Activated T-helper 1 cell treated with anti-CD3 and anti-CD28 coated beads, Interleukin-12 subunit alpha, Interleukin-12 subunit beta, Interleukin-2, Interleukin-4 antibody, amounts not matched to agents 30 ng/mL and 10 ng/mL and 1 ng/mL, durations not matched to agents 14 hours and 24 hours and 36 hours (primary cell): ENCODE measurements at places on chromosomes 4 and X. TPM values are rescaled to one million over a fixed set of nuclear protein-coding genes. Genes with fewer than 3 reads are reported as not detected.

The NUP62CL gene
- total RNA-seq: 0.54 and 1.1 TPM in 2 replicates

The MAGEC1 gene
- not detected in 2 replicates for total RNA-seq

The CXCL3 gene
- 0.18 TPM in 1 of 2 replicates, not detected in the other for total RNA-seq

The CXXC4 gene
- total RNA-seq: not detected in 2 replicates

The TMPRSS11D gene
- not detected in 2 replicates for total RNA-seq

The CDS1 gene
- not detected in 2 replicates for total RNA-seq

The RTL3 gene
- 0.07 TPM in 1 of 2 replicates, not detected in the other for total RNA-seq

The PLP1 gene
- not detected in 2 replicates for total RNA-seq

The TEX13D gene
- 0.05 TPM in 1 of 2 replicates, not detected in the other for total RNA-seq

The NOX1 gene
- total RNA-seq: not detected in 2 replicates

The SMPX gene
- not detected in 2 replicates for total RNA-seq

The SMIM14 gene
- 0.76 and 1.6 TPM in 2 replicates for total RNA-seq

The ARMCX4 gene
- 3.3 and 4.8 TPM in 2 replicates for total RNA-seq

The RIBC1 gene
- 0.64 and 0.75 TPM in 2 replicates for total RNA-seq

The RRH gene
- 0.13 TPM in 1 of 2 replicates, not detected in the other for total RNA-seq

The DCUN1D4 gene
- total RNA-seq: 29.7 and 40.7 TPM in 2 replicates

The EDA2R gene
- total RNA-seq: 3.8 and 4.2 TPM in 2 replicates

The PUDP gene
- 20.1 and 23.4 TPM in 2 replicates for total RNA-seq

The BEND2 gene
- not detected in 2 replicates for total RNA-seq

The PCYT1B gene
- 0.10 TPM in 1 of 2 replicates, not detected in the other for total RNA-seq

The FAM9B gene
- total RNA-seq: not detected in 2 replicates

The MCUB gene
- total RNA-seq: 40.6 and 46.0 TPM in 2 replicates

The ARHGAP36 gene
- not detected in 2 replicates for total RNA-seq

The RAI2 gene
- 0.10 and 0.17 TPM in 2 replicates for total RNA-seq

The SPACA5 gene
- not detected in 2 replicates for total RNA-seq
